ENCODE measurements at places on chromosomes 1 and 21. TPM values are rescaled to one million over a fixed set of nuclear protein-coding genes. Genes with fewer than 3 reads are reported as not detected.

Gene SON
- total RNA-seq: 271 TPM

Gene SESN2
- 16.7 TPM for total RNA-seq

Gene TAS1R2
- total RNA-seq: not detected

Gene HHIPL2
- 0.45 TPM for total RNA-seq

Gene KCNT2
- not detected for total RNA-seq

Gene ABCA4
- total RNA-seq: not detected

Gene LCE3D
- not detected for total RNA-seq

Gene ADGRB2
- total RNA-seq: 1.1 TPM

Gene VWA5B1
- 0.10 TPM for total RNA-seq

Gene SPRR1B
- total RNA-seq: not detected

DNA sequence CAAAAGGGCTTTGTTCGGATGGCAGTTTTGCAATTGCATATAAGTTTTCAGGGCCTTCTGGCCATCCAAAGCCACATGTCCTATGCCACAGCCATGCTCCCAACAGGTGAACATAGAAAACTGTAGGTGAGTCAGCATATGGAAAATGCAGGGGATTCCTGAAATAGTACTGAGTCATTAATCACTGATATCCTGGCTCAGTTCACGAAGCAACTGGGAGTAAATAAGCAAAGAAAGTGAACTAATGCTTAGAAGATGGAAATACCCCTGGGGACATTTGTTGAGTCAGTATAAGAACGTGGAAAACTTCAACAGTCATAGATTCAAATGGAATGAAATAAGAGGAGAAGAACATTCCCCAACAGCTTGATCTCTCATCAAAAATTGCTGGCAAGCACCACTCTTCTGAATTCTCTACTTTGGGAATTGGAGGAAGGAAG, 148.9 kb upstream of the RUNX1 start:
- DNase-seq: no peak

DNA sequence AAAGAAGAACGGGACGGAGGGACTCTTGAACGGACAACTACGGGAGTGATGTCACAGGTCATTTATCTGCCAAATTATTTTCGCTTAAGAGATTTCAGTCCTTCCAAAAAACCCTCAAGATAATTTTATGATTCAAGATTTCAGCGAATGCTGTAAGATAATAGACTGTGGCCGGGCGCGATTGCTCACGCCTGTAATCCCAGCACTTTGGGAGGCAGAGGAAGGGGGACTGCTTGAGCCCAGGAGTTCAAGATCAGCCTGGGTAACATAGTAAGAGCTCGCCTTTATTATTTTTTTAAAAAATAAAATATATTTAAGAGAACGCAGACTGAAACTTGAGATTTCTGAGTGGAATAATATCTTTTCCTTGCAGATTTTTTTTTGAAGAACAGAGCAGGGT, 609 bp downstream of the RWDD2B start:
- no peak for DNase-seq

GRCh38 chr1:17558541-17558940, 19.0 kb downstream of the ARHGEF10L start:
- no peak for DNase-seq

DNA sequence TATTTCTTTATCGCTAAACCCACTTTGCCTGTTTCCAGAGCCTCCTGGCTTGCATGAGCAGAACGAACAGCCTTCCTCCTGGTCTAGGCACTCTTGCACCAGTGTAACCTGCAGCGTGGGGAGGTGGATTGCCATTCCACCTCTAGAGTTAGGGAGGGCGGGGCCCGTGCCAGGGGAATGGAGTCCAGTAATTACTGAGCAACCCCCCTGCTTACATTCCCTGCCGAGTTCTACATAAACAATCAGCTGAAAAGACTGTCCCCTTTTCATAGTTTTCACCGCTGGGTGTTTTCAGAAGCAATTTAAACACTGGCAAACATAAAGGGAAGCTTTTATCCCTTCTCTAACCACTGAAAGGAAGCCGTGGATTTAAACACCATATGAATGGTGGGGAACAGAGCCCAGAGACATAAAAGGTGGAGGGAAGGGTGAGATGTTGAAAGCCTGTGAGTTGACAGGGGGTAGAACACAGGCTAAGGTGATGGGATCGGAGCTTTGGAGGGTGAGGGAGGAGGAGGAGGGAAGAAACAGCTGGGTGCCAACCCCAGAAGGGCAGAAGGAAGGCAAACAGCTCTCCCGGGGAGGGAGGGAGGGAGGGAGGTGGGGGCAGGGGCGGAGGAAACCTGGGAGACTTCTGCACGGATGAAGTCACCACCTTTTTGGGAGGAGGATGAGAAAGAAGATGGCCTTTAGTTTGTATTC, 68.0 kb upstream of the WDR26 start:
- DNase-seq: no peak

DNA sequence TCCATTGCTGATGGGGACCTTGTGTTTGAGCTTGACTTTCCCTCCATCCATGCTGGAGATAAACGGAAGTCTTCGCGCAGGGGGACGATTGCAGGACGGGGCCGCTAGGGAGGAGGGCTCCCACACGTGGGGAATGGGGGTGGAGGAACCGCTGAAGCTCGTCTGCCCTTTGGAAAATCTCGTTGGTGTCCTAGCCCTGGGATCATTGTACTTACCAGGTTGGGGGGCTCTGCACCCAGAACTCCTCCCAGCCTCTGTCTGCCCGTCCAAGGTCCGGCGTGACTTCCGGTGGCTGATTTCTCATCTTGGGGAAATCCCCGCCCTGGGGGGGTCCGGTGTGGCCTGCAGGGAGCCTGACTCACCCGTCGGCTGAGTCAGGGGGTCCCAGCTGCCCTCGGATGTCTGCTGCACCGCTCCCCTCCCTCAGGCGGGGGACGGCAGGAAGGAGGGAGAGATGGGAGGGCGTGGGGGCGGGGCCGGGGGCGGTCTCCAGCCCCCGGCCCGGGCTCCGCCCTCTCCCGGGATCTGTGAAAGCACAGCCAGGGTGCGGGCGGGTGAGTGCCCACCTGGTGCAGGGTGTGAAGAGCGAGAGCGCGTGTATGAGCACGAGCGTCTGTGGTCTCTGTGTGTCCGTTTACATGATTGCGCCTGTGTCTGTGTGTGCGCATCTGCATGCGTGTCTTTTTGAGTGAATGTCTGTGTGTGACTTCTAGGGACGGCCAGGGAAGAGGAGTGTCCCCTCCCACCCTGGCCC, 35.8 kb downstream of the PIK3CD start:
- peak; percentile 83 for DNase-seq

DNA sequence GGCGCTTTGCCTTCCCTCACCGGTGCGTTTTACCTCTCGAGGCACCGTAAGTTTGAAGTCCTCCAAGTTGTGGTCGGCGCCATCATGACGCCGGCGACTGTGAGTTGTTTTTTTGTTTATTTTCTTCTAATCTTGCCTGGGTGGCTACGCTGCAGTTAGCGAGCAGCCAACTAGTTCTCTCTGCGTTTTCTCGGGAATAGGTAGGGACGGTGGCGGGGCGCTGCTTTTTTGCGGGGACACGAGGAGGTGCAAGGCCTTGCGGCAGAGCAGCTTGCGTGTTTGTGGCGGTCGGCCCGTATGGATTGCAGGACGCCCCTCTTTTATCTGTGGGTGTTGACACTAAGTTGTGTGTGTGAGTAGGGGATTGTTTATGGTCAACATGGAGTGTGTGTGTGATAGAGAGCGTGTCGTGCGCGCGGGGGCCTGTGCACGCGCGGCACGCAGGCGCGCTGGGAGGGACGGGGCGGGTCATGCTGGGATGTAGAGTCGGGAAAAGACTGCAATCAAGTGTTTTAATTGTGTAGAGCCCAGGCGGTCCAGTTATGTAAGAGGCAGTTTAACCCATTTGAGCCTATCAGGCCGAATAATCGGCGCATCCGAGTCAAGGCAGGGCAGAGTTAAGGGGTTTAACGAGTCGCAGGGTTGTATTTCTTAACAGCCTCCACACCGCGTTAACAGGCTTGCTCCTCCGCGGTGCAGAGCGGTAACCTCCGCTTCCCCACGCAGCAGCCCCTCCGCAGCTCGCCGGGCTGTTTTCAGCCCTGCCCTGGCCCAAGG, 1.2 kb upstream of the NEGR1 start:
- DNase-seq: peak; percentile 14

- DNase-seq: no peak
These were observed 61.2 kb upstream of the TNR start for GRCh38 chr1:175804561-175804960.

- DNase-seq: no peak
These were observed 36.5 kb downstream of the ZBTB17 start for GRCh38 chr1:15939181-15940109.

DNA sequence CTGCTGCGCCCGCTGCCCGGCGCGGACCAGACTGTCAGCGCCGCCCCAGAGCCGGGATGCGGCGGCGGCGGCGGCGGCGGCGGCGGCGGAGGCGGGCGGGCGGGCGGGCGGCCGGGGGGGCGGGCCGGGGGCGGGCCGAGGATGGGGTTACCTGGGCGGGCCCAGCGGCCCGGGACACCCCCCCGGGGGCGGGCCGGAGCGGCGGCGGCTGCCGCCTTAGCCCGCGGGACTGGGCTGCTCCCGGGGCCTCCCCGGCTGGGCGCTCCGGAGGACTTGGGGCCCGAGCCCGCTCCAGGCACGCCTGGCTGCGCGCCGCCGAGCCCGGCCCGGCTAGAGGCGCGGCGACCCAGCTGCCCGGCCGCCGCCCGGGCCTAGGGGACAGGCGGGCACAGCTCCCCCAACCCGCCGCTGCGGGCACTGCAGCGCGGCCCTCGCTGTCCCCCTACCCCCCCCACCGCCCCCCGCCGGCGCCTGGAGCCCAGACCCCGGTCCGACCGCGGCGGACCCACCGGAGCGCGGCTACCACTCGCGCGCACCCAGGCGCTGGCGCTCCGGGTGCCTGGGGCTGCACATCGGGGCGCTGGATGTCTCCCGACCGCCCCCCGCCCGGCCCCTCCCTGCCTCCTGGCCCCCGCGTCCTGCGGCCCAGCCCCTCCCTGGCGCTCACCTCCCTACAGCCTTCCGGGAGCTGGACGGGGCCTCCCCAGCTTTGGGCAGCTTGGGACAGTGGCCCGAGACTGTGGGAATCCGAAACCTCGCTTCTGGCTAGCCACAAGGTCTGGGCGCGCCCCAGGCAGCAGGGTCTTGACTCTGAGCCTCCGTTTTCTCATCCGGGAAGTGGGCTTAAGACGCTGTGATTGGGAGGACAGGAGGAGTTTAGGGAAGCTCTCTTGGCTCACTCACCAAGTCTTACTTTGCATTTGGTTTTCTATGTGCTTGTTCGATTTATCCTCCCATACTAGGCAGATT, at the start of gene WNT4:
Gene WNT4 (minus strand): TSS at position 33 of the 969 bp plus-strand sequence. CDS start 175 bp downstream, outside the sequence.
- no peak for DNase-seq

- DNase-seq: no peak
These were observed 32.6 kb downstream of the OPTC start for GRCh38 chr1:203526572-203526971.

GRCh38 chr1:12343823-12344487, 114.1 kb downstream of the VPS13D start:
- DNase-seq: no peak

DNA sequence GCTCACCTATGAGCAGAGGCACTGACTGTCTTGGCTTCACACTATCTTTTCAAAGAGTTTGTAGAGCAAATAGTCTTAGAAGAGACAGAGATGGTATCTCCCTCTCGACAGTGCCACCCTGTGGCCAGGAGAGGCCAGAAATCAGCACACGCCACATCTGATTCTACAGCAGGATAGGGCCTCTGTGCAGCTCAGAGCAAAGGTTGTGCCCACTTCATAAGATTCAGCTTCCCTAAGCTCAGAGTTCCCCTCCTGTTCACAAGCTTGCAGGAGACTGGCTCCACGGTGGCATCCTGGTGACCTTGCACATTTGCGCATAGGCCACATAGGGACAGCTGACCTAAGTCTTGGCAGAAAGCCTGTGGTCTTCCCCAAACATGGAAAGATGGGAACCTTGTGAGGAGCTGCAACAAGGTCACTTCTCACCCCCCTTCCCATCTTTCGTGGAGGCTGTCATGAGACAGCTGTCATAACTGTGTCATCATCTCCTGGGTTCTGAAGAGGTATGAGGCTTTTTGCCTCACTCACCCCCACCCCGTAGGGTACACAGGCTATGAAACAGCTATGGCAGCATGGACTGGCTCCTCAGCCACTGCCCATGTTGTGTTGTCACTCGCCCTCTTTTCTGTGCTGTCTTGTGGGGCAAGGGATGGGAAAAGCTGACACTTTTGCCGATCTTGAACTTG, 3.0 kb downstream of the ITLN2 start:
- peak; percentile 66 for DNase-seq

DNA sequence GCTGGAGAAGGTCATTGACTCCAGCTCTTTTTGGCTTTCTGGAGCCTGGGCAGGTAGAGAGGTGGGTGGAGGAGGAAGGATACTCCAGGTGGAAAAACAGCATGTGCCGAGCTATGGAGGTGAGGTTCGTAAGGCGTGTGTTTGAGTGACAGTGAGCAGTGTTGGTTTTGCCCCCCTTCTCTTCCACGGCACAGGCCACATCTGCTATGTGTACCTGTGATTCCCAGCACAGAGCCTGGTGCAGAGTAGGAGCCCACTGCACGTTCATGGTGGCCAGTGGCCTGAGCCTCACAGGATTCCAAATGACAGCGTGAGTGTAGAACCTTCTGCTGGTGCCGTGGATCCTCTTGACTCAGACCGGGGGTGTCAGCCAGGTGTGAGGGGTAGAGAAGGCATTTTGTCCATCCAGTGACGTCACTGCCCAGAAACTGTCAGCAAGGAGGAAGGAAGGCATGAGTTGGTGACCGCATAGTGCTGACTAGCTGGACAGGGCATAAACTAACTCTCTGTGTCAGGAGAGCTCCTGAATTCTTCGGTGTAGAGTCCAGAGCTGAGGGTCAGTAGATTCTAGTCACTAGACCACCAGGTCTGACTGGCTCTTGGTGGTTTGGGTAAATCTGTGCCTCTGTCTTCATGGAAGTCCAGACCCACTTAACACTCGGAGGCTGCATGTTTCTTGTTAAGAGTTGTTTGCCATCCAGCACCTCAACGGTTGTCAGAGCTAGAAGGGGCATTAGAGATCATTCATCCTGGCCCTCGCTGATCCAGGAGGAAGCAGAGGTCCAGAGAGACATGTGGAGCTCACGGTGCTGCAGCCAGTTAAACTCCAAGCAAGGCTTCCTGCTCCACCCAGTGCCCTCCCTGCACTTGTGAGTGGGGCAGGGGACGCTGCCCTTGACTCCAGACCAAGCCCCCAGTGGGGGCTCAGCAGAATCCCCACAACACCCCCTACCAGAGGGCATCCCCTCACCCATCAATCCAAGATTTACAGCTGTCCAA, 3.8 kb downstream of the QSOX1 start:
- DNase-seq: no peak

GRCh38 chr1:219066631-219067349, 106.9 kb upstream of the LYPLAL1 start:
- no peak for DNase-seq

GRCh38 chr1:52328615-52329014, 37.4 kb downstream of the CC2D1B start:
- no peak for DNase-seq

- DNase-seq: no peak
These were observed 69.5 kb downstream of the TMPRSS15 start for GRCh38 chr21:18334066-18334465.

Measured in activated naive CD4-positive, alpha-beta T cell treated with anti-CD3 and anti-CD28 coated beads, Interleukin-2, amount 50 U/mL, for 72 hours (primary cell).